HFF-Myc (cell line): ENCODE measurements at places on chromosomes 13 and 19.
A peak's percentile ranks its signal among the peaks of the same experiment; 100 is the strongest.

DNA sequence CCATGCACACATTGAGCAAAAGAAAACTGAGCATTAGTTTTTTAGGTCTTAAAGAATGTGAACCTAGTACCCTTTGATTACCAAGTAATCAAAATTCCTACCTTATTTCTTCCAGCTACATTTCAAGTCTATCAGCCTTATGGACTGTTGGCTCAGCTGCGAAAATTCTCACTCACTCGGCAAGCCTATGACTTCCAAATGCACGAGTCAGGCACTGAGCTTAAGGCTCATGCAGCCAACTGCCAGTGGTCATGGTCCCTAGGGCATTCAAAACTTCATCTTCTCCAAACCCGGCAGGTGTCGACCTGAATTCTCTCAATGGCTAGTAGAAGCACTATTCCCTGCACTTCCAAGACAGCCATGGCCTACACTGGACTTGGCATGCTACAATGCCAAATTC lies 41.2 kb downstream of the RUBCNL start:
- no peak for DNase-seq

GRCh38 chr19:3178377-3178972 lies at the start of gene S1PR4:
Gene S1PR4 (plus strand): TSS chr19:3178769. CDS start chr19:3178793, 24 bp downstream.
- no peak for DNase-seq

DNA sequence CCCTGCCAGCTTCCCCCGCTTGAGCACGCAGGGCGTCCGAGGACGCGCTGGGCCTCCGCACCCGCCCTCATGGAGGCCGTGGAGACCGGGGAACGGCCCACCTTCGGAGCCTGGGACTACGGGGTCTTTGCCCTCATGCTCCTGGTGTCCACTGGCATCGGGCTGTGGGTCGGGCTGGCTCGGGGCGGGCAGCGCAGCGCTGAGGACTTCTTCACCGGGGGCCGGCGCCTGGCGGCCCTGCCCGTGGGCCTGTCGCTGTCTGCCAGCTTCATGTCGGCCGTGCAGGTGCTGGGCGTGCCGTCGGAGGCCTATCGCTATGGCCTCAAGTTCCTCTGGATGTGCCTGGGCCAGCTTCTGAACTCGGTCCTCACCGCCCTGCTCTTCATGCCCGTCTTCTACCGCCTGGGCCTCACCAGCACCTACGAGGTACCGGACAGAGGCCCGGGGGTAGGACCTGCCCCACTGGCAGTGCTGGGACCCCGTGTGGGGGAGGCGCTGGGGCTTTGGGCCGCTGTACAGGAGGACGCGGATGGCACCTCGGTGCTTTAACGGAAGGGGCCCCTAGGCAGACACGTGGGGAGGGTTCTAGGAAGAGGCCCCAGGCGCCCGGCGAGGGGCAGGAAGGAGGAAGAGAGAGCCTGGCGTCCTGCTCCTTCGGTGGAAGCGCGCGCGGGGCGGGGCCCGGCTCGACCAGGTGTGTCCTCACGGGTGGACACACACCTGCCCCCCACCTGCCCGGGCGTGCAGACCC lies 681 bp downstream of the SLC5A5 start:
- DNase-seq = no peak

GRCh38 chr19:17419154-17419620 lies 660 bp upstream of the MVB12A start:
- no peak for DNase-seq

DNA sequence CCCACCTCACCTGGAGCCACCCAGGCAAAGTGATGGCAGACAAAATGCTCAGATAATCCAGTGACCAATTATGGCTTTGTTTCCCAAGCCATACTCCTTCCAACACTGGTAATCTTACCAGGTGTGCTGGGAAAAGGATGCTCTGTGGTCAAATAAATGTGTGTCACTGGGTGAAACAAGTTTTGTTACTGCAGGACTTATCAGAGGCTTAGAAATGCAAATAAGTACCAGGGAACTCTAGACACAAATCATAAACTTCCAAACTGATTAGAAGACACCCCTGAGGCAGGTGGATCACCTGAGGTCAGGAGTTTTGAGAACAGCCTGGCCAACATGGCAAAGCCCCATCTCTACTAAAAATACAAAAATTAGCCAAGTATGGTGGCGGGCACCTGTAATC lies 26.4 kb downstream of the PIN1 start:
- DNase-seq = no peak

GRCh38 chr13:109569958-109570711 lies 216.2 kb downstream of the IRS2 start:
- DNase-seq = no peak

GRCh38 chr13:32024750-32025149 lies 6.8 kb upstream of the FRY start:
- DNase-seq = no peak

GRCh38 chr19:890831-891230 lies 2.2 kb downstream of the MED16 start:
- no peak for DNase-seq

GRCh38 chr19:4624733-4625362 lies 14.5 kb upstream of the TNFAIP8L1 start:
- no peak for DNase-seq

DNA sequence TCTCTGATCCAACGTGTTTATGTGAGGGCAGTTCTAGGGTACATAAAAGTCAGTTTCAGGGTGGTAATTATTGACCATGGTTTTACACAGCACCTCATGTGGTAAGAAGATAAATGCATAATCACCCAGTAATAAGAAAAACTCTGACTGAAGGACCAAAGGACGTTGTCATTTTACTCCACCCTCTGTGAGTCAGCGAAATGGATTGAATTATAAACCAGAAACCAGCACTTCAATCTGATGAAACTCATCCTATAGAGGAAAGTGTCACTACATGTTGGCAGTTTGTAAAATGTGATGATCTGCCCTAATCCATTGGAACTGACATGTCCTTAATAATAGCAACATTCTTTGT lies 406.8 kb downstream of the KLF5 start:
- DNase-seq = no peak

DNA sequence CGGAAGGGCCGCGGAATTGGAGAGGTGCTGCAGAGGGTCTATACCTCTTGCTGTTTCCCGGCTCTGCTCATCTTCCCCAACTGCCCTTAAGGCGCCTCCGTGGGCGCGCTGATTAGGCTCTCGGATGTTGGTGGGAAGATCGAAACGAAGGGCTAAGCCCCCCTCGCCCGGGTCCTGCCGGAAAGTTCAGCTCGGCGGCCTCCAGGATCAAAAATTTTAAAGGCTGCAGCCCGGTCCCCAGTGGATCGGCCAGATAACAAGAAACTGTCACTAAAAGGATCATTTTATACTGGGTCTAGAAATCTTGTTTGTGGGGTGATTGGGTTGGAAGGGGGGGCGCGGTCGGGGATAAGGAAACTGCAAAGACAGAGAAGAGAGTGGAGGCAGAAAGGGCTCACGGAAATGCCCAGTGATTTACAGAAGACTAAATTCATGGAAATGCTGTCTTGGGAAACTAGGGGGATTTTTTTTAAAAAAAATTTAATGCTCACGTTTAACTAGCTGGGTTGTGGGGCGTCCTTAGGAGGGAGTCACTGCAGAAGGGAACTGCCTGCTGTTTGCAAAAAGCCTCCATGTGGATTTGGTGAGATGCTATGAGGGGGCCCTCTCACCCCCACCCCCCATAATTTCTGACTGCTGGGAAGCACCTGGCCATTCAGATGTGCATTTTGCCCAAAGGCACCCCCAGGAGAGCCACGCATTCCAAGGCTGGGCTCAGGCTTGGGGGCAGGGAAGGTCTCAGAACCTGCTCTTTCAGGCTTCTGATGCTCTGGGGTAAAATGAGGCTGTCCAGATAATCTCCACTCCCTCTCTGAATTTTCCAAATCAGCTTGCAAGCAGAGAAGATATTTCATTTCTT lies 7.7 kb downstream of the CDX2 start:
- no peak for DNase-seq

DNA sequence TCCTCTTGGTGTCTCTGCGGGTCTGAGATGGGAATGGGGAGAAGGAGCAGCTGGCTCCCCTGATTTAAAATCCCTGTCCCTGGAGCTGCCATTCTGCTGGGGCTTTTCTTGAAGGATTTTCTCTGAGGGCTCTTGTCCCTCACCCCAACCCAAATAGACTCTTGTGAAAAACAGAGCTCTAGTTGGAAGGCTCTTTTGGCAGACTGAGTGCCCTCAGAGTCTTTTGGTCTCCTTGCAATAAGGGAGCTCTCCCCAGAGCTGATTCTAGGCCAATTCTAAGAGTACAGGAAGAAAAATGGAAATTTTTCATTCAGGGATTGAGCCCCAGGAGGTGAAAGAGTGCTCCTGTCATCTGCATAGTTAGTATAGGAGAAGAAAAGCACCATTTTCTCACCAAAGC lies 238.3 kb downstream of the COG6 start:
- no peak for DNase-seq

GRCh38 chr13:97192166-97192565 lies 30.0 kb upstream of the MBNL2 start:
- no peak for DNase-seq

DNA sequence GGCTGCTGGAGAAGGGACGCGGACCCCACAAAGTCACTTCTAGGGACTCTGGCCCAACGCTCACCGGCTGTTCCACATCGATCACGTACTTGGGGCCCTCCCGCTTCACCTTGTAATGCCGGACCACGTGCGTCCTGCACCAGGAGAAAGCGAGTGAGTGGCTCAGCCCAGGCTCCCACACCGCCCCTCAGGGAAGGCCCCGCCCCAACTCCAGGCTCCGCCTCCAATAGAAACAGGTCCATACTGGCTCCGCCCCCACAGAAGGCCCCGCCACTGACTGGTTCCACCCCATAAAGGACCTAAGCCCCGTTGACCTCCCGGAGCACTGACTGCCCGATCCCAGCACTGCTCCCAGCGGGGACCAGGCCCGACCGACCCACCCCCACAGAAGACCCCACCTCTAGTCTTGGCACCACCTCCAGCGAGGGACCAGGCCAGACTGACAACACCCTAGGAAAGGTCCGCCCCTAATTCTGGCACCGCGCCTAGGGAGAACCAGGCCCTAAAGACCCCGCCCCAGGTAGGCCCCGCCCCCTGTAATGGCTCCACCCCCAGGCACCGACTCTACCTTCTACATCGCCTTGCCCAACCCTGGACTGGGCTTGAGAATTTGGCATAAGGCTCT lies 11.3 kb downstream of the STAP2 start:
- peak; percentile 38 for DNase-seq
